HT1080 (cell line): ENCODE measurements at places on chromosomes 2 and 18. TPM values are rescaled to one million over a fixed set of nuclear protein-coding genes. Genes with fewer than 3 reads are reported as not detected.

FSHR gene
- total RNA-seq = not detected in 2 replicates

GRCh38 chr2:7633566-7634153 is 716.4 kb downstream of the RNF144A start:
- peak; percentile 64 for DNase-seq

- DNase-seq = no peak
Observed at GRCh38 chr2:186629250-186629996, 39.6 kb downstream of the ITGAV start.

ICOS gene
- total RNA-seq = not detected in 2 replicates

- DNase-seq = peak; percentile 52
Observed at GRCh38 chr2:17442334-17442733, 75.9 kb downstream of the RAD51AP2 start.

DNA sequence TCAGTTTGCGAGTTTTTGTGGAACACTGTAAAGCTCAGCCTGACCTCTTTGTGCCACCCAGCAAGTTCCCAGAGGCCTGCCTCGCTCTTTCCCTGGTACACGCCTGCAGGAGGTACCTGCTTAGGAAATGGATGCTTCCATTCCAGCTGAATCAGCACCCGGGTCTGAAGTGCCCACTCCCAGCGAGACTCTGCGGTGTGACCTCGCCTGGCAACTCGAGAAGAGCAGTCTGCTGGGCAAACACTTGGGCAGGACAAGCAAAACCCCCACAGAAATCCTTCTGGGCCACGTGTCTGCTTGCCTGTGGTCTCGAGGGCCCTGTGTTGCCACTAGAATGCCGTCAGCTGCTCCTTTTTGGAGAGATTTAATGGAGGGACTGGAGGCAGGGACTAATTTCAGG is 127.6 kb downstream of the MAPK4 start:
- no peak for DNase-seq

LRRC30 gene
- total RNA-seq = not detected in 2 replicates

GRCh38 chr2:24926602-24927252 is 6.7 kb upstream of the ADCY3 start:
- no peak for DNase-seq

CHRND gene
- total RNA-seq = not detected in 2 replicates

CTAGE1 gene
- total RNA-seq = not detected in 2 replicates

GRCh38 chr2:38509314-38509946 is 93.3 kb downstream of the HNRNPLL start:
- peak; percentile 64 for DNase-seq

VWA3B gene
- not detected in 2 replicates for total RNA-seq

GRCh38 chr2:111975053-111975552 is 76.7 kb downstream of the MERTK start:
- peak; percentile 100 for DNase-seq

DNA sequence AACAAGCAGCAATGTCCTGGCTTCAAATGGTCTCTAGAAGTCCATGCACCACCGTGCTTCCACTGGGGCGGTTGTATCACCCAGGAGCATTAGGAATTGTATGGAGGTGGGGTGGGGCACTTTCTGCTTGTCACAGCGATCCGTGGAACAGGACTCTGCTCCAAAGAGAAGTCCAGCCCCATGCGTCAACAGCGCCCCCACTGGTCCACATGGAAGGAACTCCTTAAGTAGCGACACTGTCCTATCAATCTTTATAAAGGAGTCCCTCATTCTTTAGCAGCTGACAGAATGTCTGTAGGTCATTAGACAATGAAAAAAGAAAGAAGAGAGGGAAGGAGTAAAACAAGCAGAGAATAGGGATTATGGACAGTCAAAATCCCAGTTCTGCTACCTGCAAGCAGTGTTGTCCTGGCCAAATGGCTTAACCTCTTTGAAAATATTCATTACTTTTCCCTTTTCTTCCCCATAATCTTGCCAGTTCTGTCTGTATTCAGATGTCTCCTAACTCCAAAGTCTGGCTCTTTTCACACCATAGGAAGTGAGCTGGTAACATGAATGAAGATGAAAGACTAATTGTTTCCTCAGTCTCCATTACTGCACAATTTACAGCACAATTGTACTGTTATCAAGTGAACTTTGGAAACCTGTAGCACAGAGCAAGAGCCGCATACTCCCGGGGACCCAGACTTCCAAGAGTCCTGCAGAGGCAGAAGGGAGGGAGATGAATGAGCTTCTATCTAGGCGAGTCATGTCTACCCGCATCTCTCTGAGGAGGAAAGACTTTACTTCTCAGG is 9.9 kb downstream of the NFE2L2 start:
- no peak for DNase-seq

DNA sequence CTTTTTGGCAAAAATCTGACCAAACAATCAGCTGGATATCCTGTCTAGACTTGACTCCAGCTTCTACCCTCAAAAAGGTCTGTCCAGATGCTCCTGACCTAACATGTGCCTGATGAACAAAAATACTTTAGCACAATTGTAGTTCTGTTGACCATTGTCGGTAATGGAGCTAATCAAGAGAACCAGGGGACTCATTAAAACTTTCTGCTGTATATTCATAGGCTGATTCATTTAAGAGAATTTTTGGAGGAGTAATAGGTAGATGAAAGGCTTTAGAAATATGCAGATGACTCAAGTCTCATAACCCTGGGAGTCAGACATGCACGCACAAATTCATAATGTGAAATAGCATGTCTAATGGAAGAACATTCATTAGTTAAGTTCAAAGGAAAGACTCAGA is 514.2 kb downstream of the TXNL1 start:
- peak; percentile 41 for DNase-seq

- DNase-seq = no peak
Observed at GRCh38 chr2:203989521-203989920, 53.0 kb downstream of the ICOS start.

CD8A gene
- total RNA-seq = not detected in 2 replicates

PAIP2B gene
- total RNA-seq = 0.08 and 0.10 TPM in 2 replicates

DNA sequence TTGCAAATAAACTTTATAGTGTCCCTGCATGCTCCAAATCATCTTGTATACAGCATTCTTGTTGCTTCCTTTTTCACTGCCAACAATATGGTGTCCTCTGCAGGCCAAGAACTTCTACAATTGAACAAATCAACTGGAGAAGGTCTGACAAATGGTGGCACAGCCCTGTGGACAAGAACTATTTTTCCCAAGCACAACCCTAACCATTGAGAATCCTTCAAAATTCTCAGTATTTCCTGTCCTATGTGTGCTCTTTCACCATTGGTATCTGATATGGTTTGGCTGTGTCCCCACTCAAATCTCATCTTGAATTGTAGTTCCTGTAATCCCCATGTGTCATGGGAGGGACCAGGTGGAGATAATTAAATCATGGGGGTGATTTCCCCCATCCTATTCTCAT is 865.1 kb upstream of the ACVR2A start:
- DNase-seq = no peak

- peak; percentile 24 for DNase-seq
Observed at GRCh38 chr2:103959174-103960128, 894.5 kb upstream of the POU3F3 start.

GDF7 gene
- 0.27 and 0.33 TPM in 2 replicates for total RNA-seq

CRYBA2 gene
- total RNA-seq = not detected in 2 replicates

C2orf69 gene
- total RNA-seq = 10.7 and 17.4 TPM in 2 replicates

TMEM178A gene
- total RNA-seq = not detected in 2 replicates

GRCh38 chr2:146879882-146880281 is 964.9 kb upstream of the ACVR2A start:
- peak; percentile 27 for DNase-seq

- DNase-seq = no peak
Observed at GRCh38 chr18:31401156-31402025, 24.8 kb downstream of the DSG4 start.

CXCR2 gene
- 0.10 and 0.50 TPM in 2 replicates for total RNA-seq

OXER1 gene
- total RNA-seq = not detected in 2 replicates

DNA sequence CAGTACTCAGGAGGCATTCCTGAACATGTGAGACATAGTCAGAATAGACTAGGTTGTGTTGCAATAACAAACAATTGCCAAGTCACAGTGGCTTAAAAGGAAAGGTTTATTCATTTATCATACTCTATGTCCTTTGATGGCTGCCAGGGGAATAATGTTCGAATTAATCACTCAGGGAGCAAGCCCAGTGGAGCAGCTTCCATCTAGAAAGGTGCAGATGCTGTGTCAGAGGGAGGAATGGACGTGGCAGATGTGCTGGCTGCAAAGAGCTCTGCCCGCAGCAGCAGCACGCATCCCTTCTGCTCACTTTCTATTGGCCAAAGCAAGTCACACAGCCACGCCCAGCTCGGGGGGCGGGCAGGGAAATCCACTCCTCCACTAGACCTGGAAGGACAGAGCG is 105.9 kb upstream of the AQP4 start:
- DNase-seq = no peak

DNA sequence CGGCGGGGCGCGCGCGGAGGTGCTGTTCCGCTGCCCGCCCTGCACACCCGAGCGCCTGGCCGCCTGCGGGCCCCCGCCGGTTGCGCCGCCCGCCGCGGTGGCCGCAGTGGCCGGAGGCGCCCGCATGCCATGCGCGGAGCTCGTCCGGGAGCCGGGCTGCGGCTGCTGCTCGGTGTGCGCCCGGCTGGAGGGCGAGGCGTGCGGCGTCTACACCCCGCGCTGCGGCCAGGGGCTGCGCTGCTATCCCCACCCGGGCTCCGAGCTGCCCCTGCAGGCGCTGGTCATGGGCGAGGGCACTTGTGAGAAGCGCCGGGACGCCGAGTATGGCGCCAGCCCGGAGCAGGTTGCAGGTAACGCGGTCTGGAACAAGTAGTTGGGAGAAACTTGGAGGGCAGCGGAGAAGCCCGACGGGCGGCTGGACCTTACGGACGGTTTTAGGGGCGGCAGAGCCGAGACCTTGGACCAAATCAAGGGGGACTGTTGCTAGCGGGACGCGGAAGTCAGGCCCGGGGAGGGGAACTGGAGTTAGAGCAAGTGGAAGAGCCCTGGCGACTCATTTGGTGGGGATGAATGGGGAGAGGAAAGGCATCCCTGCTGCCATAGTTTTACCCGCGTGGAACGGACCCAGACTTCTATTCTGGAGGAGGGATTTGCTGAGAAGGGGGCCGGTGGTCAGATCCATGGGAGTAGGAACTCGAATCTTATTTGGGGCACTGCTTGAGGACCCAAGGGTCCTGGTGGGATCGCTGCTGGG is 573 bp downstream of the IGFBP2 start:
- DNase-seq = no peak

MTLN gene
- 111 and 229 TPM in 2 replicates for total RNA-seq

DNA sequence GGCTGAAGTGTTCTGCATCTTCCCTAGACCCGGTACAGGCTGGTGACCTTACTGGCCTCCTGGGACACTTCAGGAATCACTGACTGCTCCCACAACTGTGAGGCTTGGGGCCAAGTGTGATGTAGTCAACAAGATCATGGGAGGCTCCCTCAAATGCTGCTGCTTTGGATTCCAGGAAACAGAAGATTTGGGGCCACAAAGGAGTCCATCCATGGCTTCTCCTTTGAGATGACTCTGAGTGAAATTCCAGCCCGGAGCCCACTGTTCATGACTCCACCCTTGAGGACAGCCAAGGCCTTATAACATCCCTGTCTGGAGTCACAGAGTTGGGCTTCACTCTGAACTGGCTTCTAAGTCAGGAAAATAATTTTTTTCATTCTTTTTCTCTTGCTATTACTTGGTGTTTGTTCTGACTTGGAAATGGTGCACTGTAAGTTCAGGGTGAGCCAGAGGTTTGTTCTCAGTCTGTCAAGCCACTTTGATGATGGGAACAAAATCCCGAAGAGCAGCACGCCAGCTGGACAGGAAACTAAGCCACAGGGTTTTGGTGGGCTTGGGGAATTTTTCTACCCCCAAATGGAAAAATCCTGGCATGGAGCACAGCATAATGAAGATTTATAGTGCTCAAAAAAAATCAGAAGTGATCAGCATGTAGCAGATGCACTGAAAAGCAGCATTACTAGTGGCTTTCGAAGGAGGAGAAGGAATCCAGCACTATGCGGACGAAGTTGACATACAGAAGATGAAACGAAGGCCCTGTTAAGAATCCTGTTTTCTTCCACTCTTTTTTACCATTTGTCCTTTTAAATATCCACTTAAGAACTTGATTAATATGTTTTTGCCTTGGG is 98.1 kb upstream of the ZFP36L2 start:
- DNase-seq = no peak

GRCh38 chr18:75478996-75479880 is 51.7 kb upstream of the SMIM21 start:
- peak; percentile 41 for DNase-seq
